ENCODE measurements at places on chromosomes 12 and 14.

GRCh38 chr14:105477660-105478397 lies 3.2 kb downstream of the CRIP2 start:
- DNase-seq, result no peak

DNA sequence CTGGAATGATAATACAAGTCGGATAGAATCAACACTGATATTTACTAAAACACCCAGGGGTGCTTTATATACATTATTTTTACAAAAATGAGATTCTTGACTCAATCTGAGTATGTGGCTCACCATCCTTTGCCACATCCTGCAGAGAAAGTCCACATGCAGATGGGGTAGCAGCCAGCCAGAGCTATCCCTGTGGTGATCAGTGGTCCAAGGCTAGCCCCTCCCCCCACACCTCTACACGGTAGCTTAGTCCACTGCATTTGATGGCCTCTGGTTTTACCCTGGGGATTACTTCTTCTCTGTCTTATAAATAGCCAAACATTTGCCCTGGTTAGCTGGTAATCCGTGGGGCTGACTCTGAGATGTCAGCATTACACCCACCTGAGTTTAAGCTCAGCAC lies 28.1 kb upstream of the TTC7B start:
- DNase-seq, result no peak

DNA sequence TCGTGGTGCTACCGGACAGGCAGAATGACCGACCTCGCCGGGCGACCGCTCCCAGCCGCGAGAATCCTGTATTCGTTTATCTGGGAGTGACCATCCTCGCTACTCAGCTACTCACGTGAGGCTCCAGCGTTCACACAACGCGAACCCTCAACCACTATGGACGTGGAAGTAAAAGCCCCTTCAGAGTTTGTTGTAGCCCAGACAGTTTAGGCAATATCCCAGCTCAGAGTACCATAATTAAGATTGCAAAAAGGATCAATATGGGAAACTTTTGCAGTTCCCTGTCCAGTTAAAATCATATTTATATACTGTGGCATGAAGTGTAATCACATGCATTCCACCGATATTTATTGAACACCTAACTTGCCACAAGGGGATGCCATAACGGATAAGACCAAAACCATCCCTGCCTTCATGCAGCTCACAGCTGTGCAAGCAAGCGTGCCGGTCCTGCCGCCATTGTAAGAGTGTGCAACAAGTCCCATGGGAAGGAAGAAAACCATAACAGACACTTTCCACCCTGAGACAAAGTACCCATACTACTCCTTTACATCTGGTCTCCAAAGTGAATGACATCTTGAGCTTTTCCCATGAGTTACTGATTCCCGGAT lies 938 bp upstream of the MAX start:
- no peak for DNase-seq

- no peak for DNase-seq
Measured at GRCh38 chr14:93035585-93035916, 80.2 kb downstream of the ITPK1 start.

- DNase-seq, result no peak
Measured at GRCh38 chr12:272942-273341, 10.3 kb upstream of the SLC6A13 start.

DNA sequence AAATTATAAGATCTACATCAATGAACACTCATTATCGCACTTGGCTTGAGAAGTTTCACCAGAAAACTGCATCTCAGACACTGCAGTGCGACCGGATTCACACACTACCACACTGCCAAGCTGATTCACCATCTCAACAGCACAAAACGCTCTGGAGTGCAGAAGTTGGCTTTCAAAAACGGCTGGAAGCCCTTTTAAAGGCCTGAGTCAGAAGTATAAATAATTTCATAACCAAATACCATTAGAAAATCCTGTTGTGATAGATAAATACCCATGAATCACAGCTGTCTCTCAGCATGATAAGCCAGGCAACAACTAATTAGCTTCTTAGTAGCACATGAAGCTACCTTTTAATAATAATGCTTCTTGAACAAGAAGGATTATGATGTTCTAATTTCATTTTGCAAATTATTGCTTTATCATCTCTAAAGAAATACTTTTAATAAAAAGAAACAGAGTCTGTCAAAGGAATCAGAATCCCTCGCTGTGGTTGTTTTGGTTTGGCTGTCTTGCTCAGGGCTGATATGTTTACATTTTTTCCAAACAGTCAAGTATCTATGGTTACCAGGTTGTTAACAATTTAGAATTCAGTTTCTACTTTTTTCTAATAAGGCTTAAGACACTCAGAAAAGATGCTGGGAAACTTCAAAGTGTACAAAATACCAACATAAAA lies 51.2 kb downstream of the SLC2A13 start:
- no peak for DNase-seq

- no peak for DNase-seq
Measured at GRCh38 chr14:69931960-69932359, 52.7 kb downstream of the SMOC1 start.

- no peak for DNase-seq
Measured at GRCh38 chr12:54164387-54165145, 24.2 kb downstream of the SMUG1 start.

GRCh38 chr12:132327336-132328171 lies 1.8 kb downstream of the GALNT9 start:
- DNase-seq, result peak; percentile 74

- no peak for DNase-seq
Measured at GRCh38 chr12:108884116-108885012, 4.5 kb downstream of the DAO start.

DNA sequence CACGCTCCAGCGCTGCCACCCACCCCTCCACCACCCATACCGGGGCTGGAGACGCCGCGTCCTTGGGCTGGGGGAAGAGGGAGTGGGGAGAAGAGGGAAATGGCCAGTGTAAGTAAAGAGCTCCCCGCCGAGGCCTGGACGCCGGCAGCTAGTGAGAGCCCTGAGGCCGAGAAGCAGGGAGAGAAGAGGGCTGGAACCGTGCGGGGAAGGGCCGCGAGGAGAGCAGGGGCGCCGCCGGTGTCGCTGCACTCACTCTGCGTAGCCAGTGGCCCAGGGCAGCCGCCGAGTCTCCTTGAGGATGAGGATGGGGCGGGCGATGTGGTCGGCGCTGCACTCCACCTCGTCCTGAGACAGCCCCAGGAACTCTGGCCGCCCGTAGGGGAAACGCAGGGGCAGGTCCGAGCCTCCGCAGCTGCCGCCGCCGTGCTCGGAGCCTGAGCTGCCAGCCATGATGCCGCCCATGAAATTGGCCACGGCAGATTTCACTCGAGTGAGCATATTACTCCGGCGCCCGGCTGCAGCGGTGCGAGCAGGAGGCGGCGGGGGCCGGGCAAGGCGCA lies 631 bp downstream of the PPM1H start:
- peak; percentile 78 for DNase-seq

DNA sequence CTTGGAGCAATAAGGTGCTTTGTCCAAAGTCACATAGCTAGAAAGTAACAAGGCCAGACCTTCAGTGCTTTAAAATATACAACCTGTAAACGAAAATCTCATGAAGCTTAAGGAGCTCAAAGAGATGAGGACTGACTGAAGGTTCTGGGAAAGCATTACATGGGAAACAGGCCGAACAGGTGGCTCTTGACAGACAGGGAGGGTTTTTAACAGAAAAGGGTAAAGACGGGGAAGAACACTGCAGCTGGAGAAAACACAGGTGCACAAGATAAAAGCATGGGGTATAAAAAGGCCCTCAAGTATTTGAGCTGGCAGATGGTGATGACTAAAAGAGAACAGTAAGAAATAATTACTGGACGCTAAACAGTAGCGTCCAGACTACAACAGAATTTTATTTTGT lies 257.2 kb downstream of the NELL2 start:
- no peak for DNase-seq

- DNase-seq, result no peak
Measured at GRCh38 chr12:131147894-131148293, 194.2 kb downstream of the ADGRD1 start.

GRCh38 chr12:11500861-11501230 lies 105.5 kb upstream of the PRB2 start:
- DNase-seq, result peak; percentile 73

DNA sequence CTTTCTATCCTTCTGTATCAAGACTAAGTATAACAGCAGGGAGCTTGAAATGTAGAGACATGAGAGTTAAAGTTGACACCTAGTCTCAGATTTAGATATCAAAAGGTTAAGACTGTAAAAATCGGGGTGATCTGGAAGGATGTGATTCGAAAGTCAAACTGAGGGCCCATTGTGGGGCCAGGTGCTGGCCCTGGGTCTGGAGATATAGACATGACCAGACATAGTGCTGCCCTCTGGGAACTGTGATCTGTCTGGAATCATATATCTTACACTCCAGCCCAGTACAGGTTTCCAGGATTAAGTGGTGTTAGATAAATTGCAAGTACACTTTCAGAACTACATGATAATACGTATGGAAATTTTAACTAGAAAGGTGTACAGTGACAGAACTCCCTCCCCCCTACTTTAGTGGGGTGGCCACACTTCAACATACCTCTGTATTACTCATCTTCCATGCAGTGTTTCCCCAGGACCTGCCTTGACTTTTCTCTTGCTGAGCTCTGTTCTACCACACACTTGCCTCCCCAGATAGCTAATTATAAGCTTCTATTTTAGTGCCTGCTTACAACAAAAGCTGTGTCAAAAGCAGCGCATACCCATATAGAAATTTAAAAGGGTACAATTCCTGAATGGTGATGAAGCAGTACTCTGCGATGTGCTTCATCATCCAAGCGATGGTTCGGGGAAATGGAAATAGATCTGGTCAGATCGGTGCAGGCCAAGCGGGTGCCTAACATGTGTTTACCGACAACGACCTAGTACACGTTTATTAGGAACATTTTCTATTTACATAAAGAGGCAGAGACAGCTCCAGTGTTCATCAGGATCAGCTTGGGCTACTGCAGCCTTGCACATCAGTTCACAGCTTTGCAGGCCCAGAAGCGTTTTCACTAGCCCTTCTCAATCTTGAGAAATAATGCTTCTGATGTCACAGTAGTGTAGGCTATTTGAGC lies 68.7 kb downstream of the ARF6 start:
- DNase-seq, result no peak

- DNase-seq, result no peak
Measured at GRCh38 chr12:14984036-14984435, 11.2 kb downstream of the PDE6H start.
